Activated T-helper 1 cell treated with anti-CD3 and anti-CD28 coated beads, Interleukin-2, amount 50 U/mL, for 16 hours (primary cell): ENCODE measurements at places on chromosomes 1 and 21.

DNA sequence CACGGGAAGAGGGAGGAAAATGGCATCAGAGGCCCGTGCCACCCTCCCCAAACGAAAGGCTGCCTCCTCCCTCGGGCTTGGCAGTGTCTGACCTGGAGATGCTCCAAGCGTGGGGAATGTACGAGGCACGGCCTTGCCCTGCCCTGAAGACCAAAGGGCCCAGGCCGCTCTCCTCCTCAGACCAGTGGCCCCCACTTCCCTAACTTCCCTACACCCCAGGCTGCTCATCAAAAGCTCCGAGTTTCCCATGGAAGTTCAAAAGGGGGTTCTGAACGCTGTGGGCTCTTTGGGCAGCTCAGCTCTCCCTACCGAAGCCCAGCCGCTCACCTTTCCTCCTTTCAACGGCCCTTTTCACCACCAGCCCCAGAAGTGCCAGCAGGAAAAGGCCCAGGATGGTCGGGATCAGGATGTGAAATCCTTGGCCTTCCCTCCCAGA is 11.8 kb downstream of the FCMR start:
- no peak for DNase-seq

GRCh38 chr1:180988253-180988752 is 34.4 kb downstream of the STX6 start:
- no peak for DNase-seq

DNA sequence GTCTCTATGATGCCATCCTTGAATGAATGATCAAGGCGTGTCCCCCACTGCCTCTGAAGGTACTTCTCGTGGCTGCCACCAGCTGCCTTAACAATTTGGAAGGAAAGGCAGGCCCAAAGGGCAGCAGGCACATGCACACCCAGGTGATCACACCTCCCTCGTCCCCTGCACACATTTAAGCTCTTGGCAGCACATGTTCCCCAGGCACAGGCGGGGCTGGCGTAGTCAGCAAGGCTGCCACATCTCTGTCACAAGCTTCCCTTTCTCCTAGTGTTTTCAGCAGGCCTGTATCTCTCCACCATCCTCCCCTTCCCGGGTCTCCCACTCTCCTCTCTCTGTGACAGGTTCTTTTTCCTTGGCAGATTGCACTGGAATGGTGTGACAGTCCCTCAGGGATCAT is 111.9 kb downstream of the CACNA1E start:
- DNase-seq = no peak

GRCh38 chr1:239886266-239886665 is 205.4 kb upstream of the FMN2 start:
- no peak for DNase-seq

DNA sequence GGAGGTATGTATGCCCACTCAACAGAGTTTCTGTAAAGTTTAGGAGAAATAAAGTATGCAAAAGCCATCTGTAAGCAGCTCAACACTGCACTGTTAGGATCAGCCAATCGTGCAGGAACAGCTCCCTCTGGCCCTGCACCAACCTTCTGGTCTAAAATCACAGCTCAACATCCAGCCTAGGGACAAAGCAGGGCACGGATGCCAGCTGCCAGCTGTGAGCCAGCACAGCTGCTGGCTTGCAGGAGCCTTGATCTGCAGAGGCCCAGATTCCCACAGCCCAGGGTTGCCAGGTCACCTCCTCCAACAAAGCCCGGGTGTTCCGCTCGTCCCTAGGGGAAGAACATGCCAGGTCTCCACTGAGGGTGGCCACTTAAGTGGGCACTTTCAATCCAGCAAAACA is 8.6 kb downstream of the ACOT7 start:
- no peak for DNase-seq

DNA sequence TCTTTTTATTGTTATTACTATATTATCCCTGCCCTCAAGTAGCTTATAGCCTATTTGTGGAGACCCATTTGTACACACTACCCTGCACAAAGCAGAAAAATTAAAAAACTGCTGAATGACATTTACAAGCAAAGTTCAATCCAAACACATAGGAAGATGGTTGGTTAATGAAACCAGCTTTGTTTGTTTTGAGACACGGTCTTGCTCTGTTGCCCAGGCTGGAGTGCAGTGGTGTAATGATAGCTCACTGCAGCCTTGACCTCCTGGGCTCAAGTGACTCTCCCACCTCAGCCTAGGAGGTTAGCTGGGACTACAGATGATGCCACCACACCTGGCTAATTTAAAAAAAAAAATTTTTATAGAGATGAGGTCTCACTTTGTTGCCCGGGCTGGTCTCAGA is 31.6 kb downstream of the TGFB2 start:
- DNase-seq = no peak

DNA sequence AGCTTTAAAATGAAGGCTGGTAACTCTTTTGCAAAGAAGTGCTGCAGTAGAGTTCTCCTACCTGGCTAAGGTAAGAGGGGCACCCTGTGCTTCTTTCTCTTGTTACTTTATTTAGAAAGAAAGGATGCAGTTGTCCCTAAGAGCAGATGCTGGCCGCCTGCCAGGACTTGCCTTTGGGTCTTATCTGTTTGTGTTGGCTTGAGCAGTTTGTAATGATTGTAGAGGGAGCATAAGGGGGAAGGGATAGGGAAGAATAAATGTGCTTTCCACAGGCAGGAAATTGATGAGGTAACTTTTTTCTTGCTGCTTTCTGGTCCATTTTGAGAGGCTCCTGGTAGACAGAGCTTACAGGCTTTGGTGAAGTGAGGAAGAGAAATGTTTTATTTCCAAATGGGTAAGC is 229.6 kb downstream of the HHAT start:
- DNase-seq = no peak

DNA sequence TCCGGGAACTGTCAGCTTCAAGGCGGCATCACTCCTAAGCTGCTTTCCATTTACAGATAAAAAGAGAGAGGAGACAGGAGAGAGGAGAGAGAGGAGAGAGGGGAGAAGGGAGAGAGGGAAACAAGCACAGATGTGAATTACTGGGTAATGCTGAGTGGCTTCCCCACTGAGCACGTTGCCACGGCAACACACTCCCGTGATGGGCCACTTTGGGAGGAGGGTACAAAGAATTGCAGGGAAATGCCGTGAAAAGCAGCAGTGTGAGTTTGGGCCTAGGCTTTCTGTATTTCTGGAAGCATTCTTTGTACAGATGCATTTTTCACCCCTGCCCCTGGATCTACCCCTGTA is 128.0 kb upstream of the IRF2BP2 start:
- no peak for DNase-seq

DNA sequence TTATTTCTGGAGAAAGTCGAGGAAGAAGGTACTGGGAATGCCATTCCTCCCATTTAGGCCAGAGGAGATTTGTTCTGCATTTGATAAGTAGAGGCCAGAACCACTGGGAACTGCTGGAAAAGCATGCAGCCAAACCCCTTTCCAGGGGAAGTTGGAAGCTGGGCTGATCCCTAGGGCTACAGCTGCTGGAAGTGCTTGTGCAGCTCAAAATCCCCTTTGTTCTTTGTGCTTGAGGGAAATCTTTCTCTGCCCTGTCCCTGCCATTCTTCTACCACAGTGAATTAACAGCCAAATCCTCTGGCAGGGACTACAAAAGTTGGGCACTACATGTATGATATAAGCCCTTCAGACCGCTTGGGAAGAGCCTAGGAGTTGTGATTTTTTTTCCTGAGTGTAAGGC is 734.1 kb downstream of the LRRIQ3 start:
- DNase-seq = no peak

DNA sequence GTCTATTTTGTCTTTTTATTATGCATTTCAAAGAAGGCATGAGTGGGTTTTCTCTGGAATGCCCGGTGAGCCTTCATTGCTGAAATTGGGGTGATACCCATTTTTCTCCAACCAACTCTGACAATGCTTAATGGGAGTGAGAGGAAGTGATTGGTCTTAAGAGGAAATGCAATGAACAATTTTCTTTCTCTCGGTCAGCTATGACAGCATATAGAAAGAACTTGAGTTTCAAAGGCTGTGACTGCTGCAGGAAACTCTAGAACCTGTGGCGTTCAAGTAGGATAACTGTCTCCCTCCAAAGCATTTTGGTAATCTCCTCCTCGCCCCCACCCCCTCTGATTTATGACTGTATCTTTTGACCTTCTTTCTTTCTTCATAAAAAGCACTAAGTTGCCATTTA is 155.9 kb downstream of the LYPLAL1 start:
- DNase-seq = no peak

DNA sequence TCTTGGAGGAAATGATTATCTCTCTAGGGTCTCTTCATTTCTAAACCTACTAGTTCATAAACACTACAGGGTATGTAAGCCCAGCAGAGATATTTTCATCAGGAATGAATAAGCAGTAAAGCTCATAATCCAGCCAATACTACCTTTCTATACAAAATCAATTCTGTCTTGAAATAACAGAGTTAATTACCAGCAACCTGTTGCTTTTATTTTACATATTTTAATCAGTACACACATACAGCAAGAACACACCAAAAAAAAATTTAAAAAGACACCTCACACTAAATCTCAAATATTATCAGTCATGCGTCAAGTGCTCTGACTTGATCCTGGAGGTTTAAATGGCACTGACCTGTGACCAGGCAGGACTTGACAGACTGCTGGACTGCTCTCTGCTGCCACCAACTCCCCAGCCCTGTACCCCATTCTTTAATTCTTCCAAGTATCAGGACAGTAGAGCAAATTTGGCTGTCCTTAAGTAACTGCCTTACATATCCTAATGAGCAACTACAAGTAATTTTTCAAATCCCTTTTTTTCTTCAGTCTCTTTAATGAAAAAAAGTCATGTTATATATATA is 98.5 kb downstream of the CDC42BPA start:
- DNase-seq = no peak

- DNase-seq = no peak
These were observed 125.5 kb upstream of the CHRM3 start for GRCh38 chr1:239260842-239261241.

- no peak for DNase-seq
These were observed 15.0 kb upstream of the ERMAP start for GRCh38 chr1:42801832-42802473.

DNA sequence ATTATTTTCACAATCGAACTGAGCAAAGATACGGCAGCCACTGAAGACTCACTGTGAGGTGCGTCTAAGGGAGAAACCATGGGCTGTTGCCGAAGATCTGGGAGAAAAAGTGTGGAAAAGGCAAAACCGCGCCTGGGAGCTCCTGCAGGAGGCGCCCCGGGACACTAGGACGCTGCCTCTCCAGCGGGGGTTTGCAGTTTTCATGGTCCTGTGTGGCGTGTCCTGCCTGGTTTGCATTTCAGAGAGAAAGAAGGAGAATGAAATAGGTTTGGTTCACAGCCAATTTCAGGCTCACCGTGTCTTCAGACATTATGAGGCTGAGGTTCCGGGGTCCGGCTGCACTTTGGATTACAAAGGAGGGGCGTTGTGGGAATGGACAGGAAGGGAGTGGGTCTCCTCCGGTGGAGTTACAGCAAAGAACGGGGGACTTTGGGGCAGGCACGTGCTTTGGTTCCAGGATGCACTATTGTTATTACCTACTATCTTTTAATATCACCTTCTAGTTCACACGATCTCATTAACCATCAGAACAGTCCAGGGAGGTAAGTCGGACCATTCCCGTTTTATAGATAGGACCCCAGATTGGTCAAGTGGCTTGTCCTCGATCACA is 179.8 kb downstream of the DYRK1A start:
- no peak for DNase-seq

- no peak for DNase-seq
These were observed 148.6 kb downstream of the GRIK3 start for GRCh38 chr1:36885540-36886357.

DNA sequence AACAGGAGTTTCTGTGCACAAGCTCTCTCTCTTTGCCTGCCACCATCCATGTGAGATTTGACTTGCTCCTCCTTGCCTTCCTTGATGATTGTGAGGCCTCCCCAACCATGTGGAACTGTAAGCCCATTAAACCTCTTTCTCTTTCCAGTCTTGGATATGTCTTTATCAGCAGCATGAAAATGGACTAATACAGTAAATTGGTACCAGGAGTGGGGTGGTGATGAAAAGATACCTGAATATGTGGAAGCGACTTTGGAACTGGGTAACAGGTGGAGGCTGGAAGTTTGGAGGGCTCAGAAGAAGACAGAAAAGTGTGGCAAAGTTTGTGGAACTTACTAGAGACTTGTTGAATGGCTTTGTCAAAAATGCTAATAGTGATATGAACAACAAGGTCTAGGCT is 69.1 kb upstream of the VANGL1 start:
- DNase-seq = no peak

GRCh38 chr1:77267035-77267434 is 14.8 kb upstream of the AK5 start:
- no peak for DNase-seq

- DNase-seq = no peak
These were observed 3.6 kb upstream of the SERBP1 start for GRCh38 chr1:67433837-67434236.

DNA sequence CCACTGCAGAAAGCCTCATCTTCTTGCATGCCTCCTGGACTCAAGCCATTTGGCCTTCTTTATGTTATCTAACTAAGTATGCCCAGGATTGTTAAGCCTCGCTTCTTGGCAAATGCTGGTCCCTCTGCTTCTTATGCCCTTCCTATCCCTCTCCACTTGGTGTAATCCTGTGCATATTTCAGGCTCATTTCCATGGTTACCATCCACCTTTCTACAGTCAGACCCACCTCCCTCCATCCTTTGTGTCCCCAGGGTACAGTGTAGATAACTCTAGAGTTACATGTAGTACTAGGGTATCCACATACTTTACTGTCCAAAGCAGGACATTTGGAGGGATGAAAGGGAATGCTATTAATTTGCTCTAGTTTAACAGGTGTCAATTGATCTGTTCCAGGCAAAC is 6.5 kb upstream of the RNF19B start:
- no peak for DNase-seq

DNA sequence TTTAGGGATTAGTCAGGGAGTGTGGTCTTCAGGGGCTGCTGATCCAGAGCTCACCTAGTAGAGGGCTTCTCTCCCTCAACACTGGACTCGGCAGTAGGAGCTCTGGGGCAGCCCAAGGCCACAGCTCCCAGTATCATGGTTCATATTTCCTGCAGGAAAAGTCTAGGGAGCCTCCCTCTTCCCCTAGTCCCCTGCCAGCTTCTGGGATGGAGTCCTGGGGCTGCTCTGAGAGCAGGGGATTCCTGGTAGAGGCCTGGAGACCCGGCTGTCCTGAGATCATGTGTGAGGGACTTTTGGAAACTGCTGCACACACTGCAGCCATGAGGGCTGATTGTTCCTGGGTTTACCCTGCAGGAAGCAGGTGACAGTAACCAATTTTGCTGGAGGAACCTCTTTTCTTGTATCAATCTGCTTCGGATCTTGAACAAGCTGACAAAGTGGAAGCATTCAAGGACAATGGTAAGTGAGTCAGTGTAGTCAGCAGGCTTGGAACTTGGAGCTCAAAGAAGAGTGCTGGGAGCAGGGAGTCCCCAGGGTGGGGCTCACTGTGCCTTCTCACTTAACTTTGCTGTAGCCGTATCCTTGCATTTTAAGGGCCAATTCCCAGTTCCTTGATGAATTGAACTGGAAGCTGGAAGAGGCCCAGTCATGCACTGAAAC is 16.3 kb downstream of the STRIP1 start:
- no peak for DNase-seq

DNA sequence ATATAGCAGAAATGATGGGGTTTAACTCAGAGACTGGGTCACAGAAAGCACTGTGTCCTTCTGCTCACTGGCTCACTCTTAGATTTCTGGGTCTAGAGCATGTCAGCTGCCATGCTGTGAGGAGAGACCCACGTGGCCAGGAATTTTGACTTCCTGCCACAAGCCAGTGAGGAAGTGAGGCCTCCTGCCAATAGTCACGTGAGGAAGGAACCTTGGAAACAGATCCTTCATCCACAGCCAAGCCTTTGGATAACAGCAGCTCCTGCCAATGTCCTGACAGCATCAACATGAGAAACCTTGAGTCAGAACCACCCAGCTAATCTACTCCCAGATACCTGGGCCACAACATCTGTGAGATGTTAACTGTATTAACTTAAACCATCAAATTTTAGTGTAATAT is 114.5 kb upstream of the PLPPR5 start:
- no peak for DNase-seq

GRCh38 chr1:116312681-116313069 is 60.4 kb upstream of the ATP1A1 start:
- DNase-seq = no peak
